ENCODE measurements at places on chromosomes 2 and 18. TPM values are rescaled to one million over a fixed set of nuclear protein-coding genes. Genes with fewer than 3 reads are reported as not detected.

GRCh38 chr2:205060269-205060668 lies 515.0 kb downstream of the PARD3B start:
- H3K36me3 ChIP-seq = no peaks in the 10 kb centered on the region
- H3K27ac ChIP-seq = no peak overlapping the region
- no peaks in the 10 kb centered on the region for H3K27me3 ChIP-seq

GRCh38 chr18:64202863-64203262 lies 54.0 kb upstream of the LINC00305 start:
- no peak overlapping the region for H3K27ac ChIP-seq
- H3K4me1 ChIP-seq = no peaks in the 10 kb centered on the region
- H3K36me3 ChIP-seq = no peaks in the 10 kb centered on the region
- DNase-seq = no peak
- no peaks in the 10 kb centered on the region for H3K27me3 ChIP-seq

- no peak overlapping the region for H3K27ac ChIP-seq
- H3K36me3 ChIP-seq = no peaks in the 10 kb centered on the region
- H3K27me3 ChIP-seq = no peaks in the 10 kb centered on the region
- no peaks in the 10 kb centered on the region for H3K4me1 ChIP-seq
- H3K4me3 ChIP-seq = no peak overlapping the region
These were observed 1096.8 kb upstream of the NXPH2 start for GRCh38 chr2:139876964-139877363.

GRCh38 chr18:58892488-58892887 lies 27.8 kb downstream of the ZNF532 start:
- no peak overlapping the region for H3K4me3 ChIP-seq
- peaks cover 5% of the 10 kb centered on the region for H3K36me3 ChIP-seq
- H3K4me1 ChIP-seq = peaks cover 11% of the 10 kb centered on the region
- no peak for DNase-seq
- no peaks in the 10 kb centered on the region for H3K27me3 ChIP-seq

DNA sequence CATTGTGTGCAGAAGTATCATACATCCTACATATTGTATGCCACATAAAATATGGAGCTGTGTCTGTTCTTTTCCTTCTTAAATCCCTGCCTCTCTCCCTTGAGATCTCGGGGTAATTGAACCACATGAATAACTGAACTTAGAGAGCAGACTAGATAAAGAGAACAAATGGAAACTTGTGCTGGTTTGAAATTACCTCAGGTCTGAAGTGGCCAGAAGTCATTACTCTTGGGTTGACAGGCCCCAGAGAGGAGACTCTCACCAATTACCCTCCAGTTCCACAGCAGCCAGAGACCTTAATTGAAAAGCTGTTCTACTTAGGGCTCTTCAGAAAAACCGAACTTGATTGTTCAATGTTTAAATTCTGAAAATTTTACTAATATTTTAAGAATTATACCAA lies 5.0 kb upstream of the ADAM17 start:
- no peak overlapping the region for H3K27ac ChIP-seq
- H3K4me3 ChIP-seq = no peak overlapping the region
- DNase-seq = no peak
- H3K4me1 ChIP-seq = peaks cover 22% of the 10 kb centered on the region

DNA sequence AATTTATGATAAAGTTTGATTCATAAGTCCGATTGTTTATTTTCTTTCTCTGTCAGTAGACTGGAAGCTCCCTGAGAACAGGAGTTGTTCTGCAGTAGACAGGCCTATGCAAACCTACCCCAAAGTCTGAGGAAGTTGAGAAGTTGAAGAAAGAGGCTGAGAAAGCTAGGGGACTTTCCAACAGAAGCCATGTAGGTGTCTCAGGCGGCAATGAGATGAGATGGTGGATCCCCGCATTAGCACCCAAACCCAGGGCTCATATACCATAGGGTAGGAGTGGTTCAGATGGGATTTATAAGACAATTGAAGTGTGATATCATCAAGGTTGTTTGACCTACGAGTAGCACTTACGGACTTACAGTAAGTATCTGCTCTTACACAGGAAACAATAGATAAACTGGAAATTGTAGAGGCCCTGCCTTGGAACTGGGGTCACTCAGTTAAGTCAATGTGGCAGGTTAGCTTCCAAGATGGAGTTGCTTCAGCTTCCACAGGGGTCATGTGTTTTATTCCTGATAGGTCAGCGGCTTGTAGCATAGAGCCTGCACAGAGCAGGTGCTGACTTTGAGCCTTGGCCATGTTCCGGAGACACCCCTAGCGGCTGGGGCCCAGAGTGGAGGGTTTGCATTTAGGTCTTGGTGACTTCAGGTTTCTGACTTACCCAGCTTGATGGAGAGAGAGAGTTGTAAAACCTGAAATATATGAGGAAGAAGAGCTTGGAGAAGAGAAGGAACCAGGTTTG lies 2.3 kb upstream of the PSD4 start:
- H3K4me3 ChIP-seq = no peak overlapping the region
- peaks cover 21% of the 10 kb centered on the region for H3K36me3 ChIP-seq
- no peaks in the 10 kb centered on the region for H3K4me1 ChIP-seq
- no peak overlapping the region for H3K27ac ChIP-seq

GRCh38 chr18:6504605-6505497 lies 90.1 kb upstream of the L3MBTL4 start:
- no peaks in the 10 kb centered on the region for H3K27me3 ChIP-seq
- no peak overlapping the region for H3K4me3 ChIP-seq
- H3K4me1 ChIP-seq = no peaks in the 10 kb centered on the region
- no peak for DNase-seq

DNA sequence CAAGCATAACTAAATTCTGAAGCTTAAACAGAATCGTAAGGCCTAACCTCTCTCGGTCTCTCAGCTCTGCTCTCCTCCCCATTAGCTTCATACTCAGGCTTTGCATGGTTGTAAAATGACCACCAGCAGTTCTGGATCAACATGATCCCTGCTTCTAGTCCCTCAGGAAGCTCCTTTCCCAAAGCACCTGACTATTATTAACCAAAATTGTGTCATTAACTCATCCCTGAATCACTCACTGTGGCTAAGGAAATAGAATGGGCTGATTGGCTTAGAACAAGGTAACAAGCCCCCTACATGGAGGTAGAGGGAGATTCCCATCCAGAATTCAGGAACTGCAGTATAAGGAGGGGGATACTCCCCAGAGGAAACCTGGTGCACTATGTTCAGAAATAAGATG lies 448.3 kb downstream of the ARHGAP15 start:
- no peak for DNase-seq
- no peaks in the 10 kb centered on the region for H3K4me1 ChIP-seq
- no peak overlapping the region for H3K27ac ChIP-seq
- H3K27me3 ChIP-seq = no peaks in the 10 kb centered on the region

DNA sequence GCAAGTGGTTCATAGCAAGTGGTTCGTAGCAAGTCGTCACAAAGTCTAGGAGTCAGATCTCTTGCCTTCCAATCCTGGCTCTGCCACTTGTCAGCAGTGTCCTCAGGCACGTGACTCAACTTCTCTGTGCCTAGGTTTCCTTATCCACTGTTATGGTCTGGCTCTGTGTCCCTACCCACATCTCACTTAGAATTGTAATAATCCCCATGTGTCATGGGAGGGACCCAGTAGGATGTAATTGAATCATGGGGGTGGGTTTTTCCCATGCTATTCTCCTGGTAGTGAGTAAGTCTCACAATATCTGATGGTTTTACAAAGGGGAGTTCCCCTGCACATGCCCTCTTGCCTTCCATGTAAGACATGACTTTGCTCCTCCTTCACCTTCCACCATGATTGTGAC lies 51.8 kb upstream of the AP1S3 start:
- no peaks in the 10 kb centered on the region for H3K27me3 ChIP-seq
- peaks cover 3% of the 10 kb centered on the region for H3K36me3 ChIP-seq
- H3K4me1 ChIP-seq = peaks cover 12% of the 10 kb centered on the region
- H3K27ac ChIP-seq = no peak overlapping the region
- DNase-seq = no peak
- no peak overlapping the region for H3K4me3 ChIP-seq

- no peak overlapping the region for H3K4me3 ChIP-seq
- no peaks in the 10 kb centered on the region for H3K36me3 ChIP-seq
- H3K27me3 ChIP-seq = no peaks in the 10 kb centered on the region
- DNase-seq = no peak
These were observed 60.5 kb downstream of the PMAIP1 start for GRCh38 chr18:59960272-59960671.

- peaks cover 3% of the 10 kb centered on the region for H3K4me1 ChIP-seq
- no peak overlapping the region for H3K4me3 ChIP-seq
- DNase-seq = no peak
- no peak overlapping the region for H3K27ac ChIP-seq
- H3K36me3 ChIP-seq = peaks cover 27% of the 10 kb centered on the region
- H3K27me3 ChIP-seq = no peaks in the 10 kb centered on the region
These were observed 107.5 kb upstream of the EML6 start for GRCh38 chr2:54615832-54616534.

- peaks cover 18% of the 10 kb centered on the region for H3K4me1 ChIP-seq
- H3K27ac ChIP-seq = no peak overlapping the region
- DNase-seq = no peak
- no peak overlapping the region for H3K4me3 ChIP-seq
These were observed 583 bp upstream of the KLHL30 start for GRCh38 chr2:238137885-238138284.

DNA sequence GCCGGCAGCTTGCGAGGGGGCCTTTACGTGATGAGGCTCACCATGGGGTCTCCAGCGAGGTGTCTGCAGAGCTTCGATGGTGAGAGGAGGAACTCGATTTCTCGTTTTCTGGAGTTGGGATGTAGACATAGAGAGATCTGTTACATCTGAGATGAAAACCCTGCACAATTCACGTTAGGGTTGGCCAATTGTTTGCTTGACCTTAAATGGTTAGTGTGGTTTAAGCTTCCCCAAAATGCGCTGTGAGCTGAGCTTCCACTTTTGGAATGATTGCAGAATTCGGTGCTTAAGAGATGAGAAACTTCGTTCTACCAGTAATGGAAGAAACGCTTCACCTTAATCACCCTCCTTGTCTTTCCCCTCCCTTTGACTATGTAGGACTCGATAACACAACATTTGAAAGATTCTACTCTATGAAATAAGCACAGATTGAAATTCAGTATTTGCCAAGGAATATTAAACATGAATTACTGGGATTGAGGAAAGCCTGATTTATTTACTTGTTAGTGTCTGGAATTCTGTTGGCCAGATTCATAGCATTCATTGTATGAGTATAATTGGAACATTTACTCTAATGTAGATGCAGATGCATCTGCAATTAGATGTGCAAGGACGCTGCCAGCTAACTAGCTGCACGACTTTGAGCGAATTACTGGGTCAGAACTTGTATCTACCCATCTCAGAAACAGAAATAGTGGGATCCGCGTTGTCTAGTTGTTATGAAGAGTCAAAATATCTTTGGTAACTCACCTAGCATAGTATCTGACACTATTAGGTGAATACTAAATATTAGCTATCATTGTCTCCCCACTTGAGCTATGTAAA lies 1.6 kb upstream of the KLF7 start:
- peaks cover 18% of the 10 kb centered on the region for H3K4me1 ChIP-seq
- DNase-seq = no peak
- peak overlapping the region; percentile 76 for H3K4me3 ChIP-seq
- H3K27me3 ChIP-seq = no peaks in the 10 kb centered on the region

FHL2 gene
- 175 TPM for polyA plus RNA-seq

ALK gene
- not detected for polyA plus RNA-seq
